ENCODE measurements at places on chromosomes 4 and X. TPM values are rescaled to one million over a fixed set of nuclear protein-coding genes. Genes with fewer than 3 reads are reported as not detected.
A peak's percentile ranks its signal among the peaks of the same experiment; 100 is the strongest.

The DCAF4L1 gene
- total RNA-seq: 0.21 TPM

DNA sequence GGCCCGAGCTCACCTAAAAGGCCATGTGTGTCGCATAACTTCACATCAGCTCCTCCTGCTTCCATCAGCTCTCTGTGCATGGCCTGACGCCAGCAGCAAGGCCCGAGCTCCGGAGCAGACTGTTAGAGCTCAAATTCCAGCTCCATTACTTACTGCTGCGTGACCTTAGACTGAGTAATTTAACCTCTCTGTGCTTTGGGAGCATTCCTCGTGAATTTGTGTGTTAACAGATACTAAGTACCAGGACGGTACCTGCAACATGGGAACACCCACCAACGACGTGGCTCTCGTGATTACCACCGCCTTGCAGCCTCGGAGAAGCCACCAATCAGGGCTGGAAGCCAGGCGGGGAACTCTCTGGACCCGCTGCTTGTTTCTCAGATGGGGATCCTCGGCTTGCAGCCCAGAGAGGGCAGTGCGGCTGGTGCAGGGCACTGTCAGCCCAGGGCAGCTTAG is 12.9 kb downstream of the LETM1 start:
- no peaks in the 10 kb centered on the region for H3K27me3 ChIP-seq
- no peak overlapping the region for H3K4me3 ChIP-seq
- DNase-seq: no peak
- peaks cover 14% of the 10 kb centered on the region for H3K4me1 ChIP-seq
- H3K27ac ChIP-seq: no peak overlapping the region

The GYPE gene
- total RNA-seq: 0.18 TPM

GRCh38 chr4:108052558-108053120 is 63.0 kb downstream of the HADH start:
- H3K36me3 ChIP-seq: peaks cover 78% of the 10 kb centered on the region
- peaks cover 81% of the 10 kb centered on the region for H3K4me1 ChIP-seq
- no peak overlapping the region for H3K4me3 ChIP-seq

The TKTL2 gene
- total RNA-seq: not detected

DNA sequence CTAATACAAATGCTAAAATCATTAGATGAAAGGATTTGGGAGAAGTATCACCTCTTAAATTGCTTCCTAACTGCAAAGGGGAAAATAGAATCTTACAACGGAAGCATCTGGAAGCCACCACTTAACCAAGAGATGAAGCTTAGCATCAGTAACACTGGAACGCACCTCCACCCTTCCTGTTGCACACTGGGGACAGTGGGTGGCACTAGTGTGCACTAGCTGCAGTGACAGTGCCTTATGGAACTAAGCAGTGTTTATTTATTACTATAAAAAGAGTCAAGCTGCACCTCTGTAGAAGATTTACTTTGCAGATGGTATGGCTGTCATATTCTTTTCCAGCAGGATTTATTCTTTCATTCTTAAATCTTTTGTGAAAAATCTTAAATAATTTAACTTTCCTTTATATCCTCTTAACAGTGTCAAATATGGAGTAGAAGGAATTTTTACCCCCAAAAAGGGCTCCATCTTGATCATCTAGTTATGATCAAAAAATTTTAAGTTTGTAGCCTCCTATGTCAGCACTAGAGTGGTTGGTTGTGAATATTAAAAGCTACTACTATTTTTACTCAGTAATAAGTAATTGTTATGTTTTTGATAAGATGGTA is 76.7 kb downstream of the SCD5 start:
- no peak overlapping the region for H3K27ac ChIP-seq
- H3K27me3 ChIP-seq: peaks cover 2% of the 10 kb centered on the region
- no peak overlapping the region for H3K4me3 ChIP-seq
- no peaks in the 10 kb centered on the region for H3K36me3 ChIP-seq
- peak; percentile 51 for DNase-seq

GRCh38 chr4:77446601-77447000 is 159.0 kb upstream of the CXCL13 start:
- H3K4me1 ChIP-seq: no peaks in the 10 kb centered on the region
- no peak overlapping the region for H3K4me3 ChIP-seq
- no peak overlapping the region for H3K27ac ChIP-seq
- no peak for DNase-seq

GRCh38 chr4:128373628-128374027 is 86.0 kb upstream of the PGRMC2 start:
- H3K4me1 ChIP-seq: no peaks in the 10 kb centered on the region
- no peaks in the 10 kb centered on the region for H3K36me3 ChIP-seq
- no peaks in the 10 kb centered on the region for H3K27me3 ChIP-seq
- DNase-seq: no peak
- no peak overlapping the region for H3K27ac ChIP-seq

DNA sequence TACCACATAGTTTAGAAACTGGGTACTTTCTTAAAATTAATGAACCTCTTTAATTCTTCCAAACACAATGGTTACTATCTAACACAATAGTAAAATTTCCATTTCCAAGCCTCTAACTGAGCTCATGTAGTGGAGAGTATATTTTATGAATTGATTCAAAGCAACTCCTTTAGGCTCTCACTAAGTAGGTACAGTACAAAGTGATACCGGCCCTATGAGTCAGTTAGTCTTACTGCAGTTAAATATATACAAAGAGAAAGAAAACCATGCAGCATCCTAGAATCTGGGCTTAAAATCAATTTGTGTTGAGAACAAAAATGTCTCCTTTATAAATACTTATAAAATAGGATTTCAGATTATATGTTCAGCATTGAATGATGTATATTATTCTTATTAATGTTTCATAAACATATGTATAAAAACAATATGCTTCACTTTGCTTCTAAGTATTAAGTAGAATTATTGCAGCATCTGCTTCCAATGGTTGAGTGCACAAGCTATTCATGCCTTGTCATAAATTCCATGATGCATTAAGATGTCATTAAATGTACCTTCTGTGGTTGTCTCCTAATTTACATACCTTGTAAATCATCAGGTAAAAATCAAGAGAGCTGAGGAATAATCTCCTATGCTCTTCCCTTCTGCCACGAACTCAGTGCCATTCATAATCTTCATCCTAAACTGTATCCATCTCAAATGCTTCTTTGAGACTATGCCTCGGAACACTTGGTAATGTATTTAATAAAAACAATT is 1037.8 kb downstream of the STPG2 start:
- H3K27ac ChIP-seq: no peak overlapping the region
- no peaks in the 10 kb centered on the region for H3K4me1 ChIP-seq
- no peak overlapping the region for H3K4me3 ChIP-seq
- H3K27me3 ChIP-seq: no peaks in the 10 kb centered on the region
- no peaks in the 10 kb centered on the region for H3K36me3 ChIP-seq

The OCIAD2 gene
- 92.7 TPM for total RNA-seq

Data from activated CD8-positive, alpha-beta T cell treated with anti-CD3 and anti-CD28 coated beads, Interleukin-2, amount 10 ng/mL, durations not matched to agents 7 days and 5 days (primary cell).